ENCODE measurements at places on chromosomes 7 and 10.

GRCh38 chr7:102044984-102045673, 227.7 kb downstream of the CUX1 start:
- DNase-seq = no peak

DNA sequence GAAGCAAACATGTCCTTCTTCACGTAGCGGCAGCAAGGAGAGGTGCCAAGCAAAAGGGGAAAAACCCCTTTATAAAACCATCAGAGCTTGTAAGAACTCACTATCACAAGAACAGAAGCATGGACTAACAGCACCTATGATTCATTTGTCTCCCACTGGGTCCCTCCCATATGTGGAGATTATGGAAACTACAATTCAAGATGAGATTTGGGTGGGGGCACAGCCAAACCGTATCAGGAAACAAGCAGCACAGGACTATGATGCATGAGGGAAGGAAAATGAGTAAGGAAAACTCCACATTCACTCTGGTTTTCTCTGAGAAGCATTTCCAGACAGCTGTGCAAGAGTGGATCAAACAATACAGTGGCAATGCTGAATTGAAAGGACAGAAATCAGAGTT, 81.6 kb downstream of the RSU1 start:
- no peak for DNase-seq

DNA sequence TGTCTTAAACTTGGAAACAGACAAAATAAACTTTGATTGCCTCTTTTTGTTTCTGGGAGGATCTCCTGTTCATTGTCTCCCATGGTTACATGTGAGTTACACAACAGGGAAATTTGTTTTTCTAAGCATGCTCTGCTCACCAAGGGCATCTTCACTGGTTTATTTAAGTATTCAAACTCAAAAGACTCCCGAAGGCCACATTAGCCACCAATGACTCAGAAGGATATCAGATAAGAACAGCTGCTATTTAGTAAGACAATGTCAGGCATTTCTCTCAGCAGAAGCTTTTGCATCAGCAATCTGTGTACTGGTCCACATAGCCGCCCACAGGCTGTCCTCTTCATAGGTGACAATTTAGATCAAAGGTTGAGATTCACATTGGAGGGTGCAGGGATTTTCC, 19.3 kb downstream of the OR6B1 start:
- DNase-seq = no peak

GRCh38 chr7:154584352-154585252, 418.3 kb downstream of the PAXIP1 start:
- DNase-seq = no peak

Measured in stimulated activated CD4-positive, alpha-beta T cell treated with anti-CD3 and anti-CD28 coated beads, Interleukin-4, amount 100 ng/mL, for 4 hours (primary cell).